PC-3 (cell line): ENCODE measurements at places on chromosomes 6 and 20. TPM values are rescaled to one million over a fixed set of nuclear protein-coding genes. Genes with fewer than 3 reads are reported as not detected.

- DNase-seq: no peak
Observed at GRCh38 chr6:87742106-87742505, 40.1 kb upstream of the AKIRIN2 start.

GRCh38 chr6:21305893-21306332 is 287.6 kb upstream of the SOX4 start:
- DNase-seq: peak; percentile 38

- DNase-seq: no peak
Observed at GRCh38 chr20:19207541-19207940, 4.9 kb upstream of the SLC24A3 start.

DNA sequence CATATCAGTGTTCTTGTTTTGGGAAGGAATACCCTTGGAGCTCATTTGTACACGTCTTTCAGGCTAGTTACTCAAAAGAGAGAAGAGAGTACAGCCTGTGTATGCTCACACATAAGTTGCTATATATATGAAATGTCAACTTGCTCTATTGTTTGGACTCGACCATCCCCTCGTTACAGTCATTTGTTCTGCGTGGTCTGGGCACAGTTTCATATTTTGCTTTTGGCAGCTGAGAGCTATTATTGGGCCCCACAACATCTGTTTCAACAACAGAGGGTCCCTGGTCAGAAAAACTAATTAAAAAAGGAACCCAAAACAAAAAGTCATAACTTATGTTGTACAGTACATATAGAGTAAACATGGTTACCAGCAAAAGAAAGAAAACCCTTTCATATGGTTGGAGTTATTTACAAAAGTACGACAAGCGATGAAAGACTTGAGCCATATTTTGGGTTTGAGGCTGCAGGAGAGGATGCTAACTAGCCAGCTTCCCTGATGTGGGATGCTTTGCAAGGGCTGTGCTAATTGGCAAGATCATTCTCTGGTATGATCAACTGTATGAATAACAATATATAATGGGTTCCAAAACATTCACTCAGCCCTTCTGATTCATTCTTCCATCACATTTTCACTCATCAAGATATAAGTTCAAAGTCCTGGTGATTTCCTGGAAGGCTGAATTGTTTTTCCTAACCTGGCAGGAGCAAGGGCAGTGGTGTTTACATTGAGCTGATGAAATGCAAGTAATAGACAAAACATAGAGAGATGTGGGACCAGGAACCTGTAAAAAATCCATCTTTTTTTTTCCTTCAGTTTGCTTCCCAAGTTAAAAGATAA is 137.9 kb downstream of the RPS12 start:
- peak; percentile 57 for DNase-seq

- peak; percentile 54 for DNase-seq
Observed at GRCh38 chr6:155340464-155341129, 26.3 kb upstream of the TFB1M start.

GRCh38 chr6:55694148-55694547 is 115.2 kb upstream of the HMGCLL1 start:
- DNase-seq: peak; percentile 55

DNA sequence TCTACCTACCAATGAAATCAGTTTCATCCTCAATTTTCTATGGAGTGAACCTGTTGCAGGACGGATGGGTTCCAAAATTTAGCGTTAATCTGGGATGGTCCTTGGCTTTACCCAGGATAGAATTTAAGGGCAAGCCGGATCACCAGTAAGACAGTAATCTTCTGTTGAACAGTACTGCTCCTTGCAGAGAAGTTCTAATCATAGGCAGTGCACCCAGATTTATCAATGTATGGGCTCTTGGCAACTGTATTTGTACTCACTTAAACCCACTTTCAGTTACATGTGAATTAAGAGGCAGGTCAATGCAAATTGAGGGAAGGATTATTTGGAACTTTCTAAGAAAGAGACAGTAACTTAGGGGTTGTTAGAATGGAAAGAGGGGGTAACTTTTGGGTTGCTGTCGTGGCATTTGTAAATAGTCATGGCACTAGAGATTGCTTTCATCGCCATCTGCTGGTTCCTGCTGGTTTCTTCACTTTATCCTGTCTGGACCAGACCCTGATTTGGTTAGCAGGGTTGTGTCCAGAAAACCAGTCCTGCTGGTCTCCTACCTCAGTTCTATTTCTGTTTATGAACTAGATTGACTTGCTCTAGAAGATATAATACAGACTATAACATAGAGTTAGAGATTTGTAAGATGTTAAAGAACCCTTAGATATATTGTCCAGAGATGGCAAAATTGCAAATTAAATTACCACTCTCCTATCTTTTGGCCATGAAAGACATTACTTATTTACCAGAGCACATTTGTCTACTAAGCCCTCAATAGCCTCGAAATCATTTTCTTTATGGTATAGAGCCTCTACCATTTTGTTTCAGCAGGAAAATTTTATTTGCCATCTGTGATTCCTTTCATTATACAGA is 646.3 kb downstream of the UTRN start:
- peak; percentile 66 for DNase-seq

DNA sequence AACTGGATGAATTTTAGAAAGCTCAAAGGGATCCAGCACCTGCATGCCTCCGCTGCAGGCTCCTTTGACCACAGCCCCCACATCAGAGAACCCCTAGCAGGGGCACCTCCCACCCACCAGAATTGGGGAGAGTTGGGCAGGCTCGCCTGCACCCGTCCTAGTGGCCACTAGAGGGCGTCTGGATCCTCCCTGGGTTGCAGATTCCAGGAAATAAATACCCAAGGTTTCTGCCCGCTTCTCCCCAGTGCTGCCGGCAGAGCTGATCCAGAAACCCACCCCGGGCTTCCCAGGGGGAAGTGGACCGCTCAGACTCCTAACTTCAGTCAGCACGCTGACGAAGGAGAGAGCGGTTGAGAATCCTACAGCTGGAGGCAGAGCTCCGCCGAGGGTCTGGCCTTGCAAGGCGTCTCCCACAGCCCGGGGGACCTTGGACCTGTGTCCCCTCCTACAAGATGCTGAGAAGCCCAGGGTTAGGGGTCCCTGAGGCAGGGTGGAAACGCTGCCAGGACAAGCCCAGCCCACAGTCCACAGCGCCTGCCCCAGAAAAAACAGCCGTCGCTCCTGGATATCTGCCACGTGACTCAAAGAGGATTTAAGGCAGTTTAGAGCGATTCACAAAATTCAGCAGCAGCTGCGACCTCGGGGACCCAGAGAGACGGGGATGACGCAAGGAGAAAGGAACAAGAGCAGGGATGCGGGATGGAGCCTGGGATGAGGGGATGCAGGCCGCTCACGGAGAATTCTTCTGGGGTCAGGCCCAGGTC is 32.6 kb upstream of the PHACTR3 start:
- DNase-seq: peak; percentile 50

- DNase-seq: no peak
Observed at GRCh38 chr6:20338156-20338555, 63.5 kb upstream of the E2F3 start.

GRCh38 chr6:170137911-170138910 is 152.7 kb downstream of the DLL1 start:
- no peak for DNase-seq

GRCh38 chr20:21004386-21005076 is 101.6 kb downstream of the LINC00237 start:
- DNase-seq: no peak

ADGRF1 gene
- total RNA-seq: 82.6 and 104 TPM in 2 replicates

DEF6 gene
- 37.3 and 42.8 TPM in 2 replicates for total RNA-seq

DZANK1 gene
- total RNA-seq: 2.6 and 3.2 TPM in 2 replicates

FBXO5 gene
- total RNA-seq: 11.5 and 16.8 TPM in 2 replicates

KCNK15 gene
- total RNA-seq: 2.8 and 3.0 TPM in 2 replicates
